ENCODE measurements at places on chromosomes 2 and 18.

DNA sequence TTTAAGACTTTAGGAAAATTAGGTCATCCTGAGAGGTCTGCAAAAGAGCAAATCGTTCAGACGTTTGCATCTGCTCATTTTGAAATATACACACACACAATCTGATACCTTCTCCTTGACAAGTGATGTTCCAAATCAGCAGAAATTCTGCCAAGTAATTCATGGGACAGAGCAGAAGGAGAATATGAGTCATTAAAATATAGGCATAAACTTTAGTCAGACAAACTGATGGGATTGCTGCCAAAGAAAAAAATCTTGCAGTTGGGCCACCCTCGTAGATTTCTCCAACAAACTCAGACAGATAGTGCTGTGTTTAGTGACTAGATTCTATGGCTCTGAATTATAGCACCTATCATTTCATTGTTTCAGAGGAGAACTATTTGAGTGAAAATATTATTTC lies 336.3 kb downstream of the NYAP2 start:
- no peak for DNase-seq

DNA sequence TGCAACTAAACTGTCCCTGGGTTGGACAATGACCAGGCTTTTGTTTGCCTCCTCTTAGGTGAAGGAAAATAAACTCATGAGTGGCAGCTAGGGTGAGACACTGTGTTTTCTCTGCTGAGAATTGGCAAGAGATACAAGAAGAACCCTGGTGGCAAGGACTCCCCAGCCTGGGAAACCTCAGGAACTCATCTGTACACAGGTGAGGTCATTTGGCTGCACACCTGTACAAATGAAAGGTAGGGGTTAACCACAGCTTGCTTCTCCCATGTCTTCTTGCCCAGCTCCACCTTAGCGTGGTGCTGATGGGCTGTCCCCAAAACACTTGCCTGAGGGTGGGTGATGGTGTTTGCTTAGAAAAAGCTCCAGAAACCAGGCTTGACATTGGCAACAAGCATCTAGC lies 97.2 kb upstream of the FAM136A start:
- no peak for DNase-seq

- no peak for DNase-seq
These were observed 113.3 kb upstream of the SEC11C start for GRCh38 chr18:59026364-59026763.

DNA sequence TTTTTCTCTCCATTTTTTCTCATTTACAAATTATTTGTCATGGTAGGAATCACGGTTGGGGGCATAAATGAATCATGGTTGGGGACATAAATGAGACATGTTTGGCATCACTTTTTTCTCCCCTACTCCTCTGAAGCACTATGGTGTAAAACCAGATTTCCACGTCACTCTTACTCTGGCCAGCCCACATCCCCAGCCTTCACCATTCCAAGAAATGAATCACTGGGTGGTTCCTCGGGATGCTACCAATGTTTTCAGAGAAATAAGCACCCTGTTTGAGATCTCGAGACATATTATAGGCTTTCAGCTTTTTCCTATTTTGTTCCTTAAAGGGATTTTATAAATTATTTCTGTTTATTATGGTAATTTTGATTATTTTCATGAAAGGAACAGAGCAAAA lies 155.0 kb upstream of the SLC8A1 start:
- no peak for DNase-seq

DNA sequence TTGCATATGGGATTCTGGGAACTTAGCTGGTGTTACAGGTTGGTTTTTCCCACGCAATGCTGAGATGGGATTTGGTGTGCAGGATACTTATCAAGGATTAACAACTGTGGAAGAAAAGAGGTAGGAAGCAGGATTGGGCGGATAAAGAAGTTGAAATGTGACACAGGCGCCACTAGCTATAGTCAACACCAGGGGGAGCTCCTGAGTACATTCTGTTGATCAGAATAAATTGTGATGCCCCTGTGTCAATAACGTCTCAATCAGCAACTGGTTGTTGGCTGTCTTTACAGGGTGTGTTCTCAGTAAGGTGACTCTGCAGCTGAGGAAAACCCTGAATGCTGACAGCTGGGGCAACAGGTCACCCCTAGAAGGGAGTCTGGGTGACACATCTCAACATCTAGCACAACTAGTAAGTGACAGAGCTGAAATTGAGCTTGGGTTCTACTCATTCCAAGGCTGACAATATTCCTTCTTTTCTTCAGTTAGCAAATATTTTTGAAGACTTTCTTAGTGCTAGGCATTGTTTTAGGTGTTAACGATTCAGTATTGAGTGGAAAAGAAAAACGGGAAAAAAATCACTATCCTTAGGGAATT lies 143.0 kb downstream of the ARL6IP6 start:
- DNase-seq, result no peak

GRCh38 chr2:28320009-28320365 lies 72.7 kb upstream of the FOSL2 start:
- no peak for DNase-seq

- DNase-seq, result no peak
These were observed 86.8 kb downstream of the MALT1 start for GRCh38 chr18:58758046-58758445.

DNA sequence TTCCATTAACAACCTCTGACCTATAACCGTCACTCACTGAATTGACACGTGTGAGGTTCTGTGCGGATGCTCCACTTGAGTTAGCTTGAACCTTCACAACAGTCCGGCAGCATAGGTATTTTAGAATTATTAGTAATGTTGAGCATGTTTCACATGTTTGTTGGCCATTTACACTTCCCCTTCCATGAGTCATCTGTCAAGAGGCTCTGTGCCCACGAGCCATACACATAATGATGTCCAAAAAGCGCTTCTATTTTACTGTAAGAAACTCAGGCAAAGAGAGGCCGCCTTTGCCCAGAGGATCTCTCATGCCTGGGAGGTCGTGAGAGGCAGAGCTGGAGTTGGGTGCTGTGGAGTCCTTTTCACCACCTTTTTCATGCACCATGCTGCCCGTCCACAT lies 28.9 kb upstream of the TMEM214 start:
- DNase-seq, result no peak

- DNase-seq, result no peak
These were observed 51.3 kb upstream of the ZNF397 start for GRCh38 chr18:35189510-35189909.

GRCh38 chr2:60445684-60446179 lies 107.7 kb downstream of the BCL11A start:
- DNase-seq, result no peak

GRCh38 chr2:36748166-36748565 lies 51.7 kb downstream of the VIT start:
- no peak for DNase-seq

GRCh38 chr2:3742743-3743508 lies 39.6 kb downstream of the DCDC2C start:
- no peak for DNase-seq

GRCh38 chr18:51053814-51054213 lies 23.8 kb downstream of the SMAD4 start:
- no peak for DNase-seq

DNA sequence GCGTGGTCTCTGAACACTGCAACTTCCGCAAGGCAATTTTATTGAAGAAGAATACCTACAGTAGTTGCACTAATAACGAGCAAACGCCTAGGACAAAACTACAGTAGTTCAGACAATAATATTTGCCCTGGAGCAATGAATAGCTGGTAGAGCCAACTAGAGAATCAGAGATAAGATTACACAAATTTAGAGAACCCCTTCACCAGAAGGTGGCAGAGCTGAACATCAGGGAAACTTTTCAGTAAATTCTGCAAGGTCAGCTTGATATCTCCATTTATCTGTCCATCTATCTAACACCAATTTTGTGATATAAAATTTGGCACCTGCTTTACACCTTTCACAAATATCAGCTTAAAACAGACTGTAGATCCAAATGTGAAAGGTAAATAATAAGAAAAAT lies 43.8 kb downstream of the CDH19 start:
- DNase-seq, result no peak

DNA sequence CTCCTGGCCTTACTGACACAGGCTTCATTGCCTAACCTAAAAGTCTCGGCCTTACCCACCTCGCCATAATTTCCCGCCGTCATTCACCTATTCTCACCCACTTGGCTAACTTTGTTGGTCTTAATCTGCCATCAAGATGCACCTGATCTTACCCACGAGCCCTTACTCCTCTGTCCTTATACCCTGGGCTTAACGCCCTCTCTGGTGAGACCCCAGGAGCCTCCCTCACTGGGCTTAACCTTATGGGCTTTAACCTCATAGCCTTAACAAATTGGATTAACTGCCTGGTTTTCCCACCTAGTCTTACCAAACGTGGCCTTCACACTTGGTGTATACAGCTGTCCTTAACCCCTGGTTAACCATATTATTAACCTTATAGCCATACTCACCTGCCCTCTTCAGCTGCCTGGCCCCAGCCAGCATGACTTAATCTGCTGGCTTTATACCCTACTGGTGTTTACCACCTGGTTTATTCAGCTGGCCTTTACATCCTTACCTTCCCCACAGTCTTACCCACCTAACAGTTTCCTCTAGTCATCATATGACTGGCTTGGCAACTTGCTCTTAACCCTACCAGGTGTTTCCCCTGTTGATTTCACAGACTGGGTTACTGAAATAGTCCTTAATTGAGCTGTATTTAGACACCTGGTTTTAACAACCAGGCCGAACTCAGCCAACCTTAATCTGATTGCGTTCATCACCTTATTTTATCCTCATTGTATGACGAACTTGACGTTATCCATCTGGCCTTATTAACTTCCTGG lies 132.0 kb upstream of the ZSWIM2 start:
- DNase-seq, result no peak

DNA sequence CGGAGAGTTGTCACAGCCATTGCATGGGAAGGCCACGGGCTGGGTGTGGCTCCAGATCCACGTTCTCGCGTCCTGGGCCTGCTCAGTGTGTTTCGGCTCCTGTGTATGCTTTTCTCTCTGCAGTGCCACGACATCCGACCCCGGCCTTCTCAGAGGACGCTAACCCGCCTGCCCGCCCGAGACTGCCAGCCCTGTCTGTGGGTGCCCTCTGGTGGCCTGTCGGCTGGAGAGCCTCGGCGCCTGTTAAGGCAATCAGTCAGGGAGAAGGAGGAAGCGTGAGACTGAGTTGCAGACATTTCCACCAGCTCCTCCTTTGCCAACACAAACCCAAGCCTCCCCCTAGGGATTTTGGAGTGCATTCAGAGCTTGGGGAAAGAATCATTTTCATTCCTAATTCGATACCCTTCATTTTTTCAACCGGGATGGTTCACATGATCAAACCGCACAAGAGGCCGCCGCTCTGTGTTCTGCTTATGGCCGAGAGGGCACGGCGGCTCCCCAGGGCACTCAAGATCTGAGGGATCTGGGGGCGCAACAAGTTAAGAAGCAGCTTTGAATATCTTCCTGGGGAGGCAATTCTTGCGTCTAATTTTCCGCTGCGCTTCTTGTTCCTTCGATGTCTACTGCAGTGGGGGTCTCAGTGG lies 37.5 kb upstream of the ZBTB7C start:
- peak; percentile 91 for DNase-seq

DNA sequence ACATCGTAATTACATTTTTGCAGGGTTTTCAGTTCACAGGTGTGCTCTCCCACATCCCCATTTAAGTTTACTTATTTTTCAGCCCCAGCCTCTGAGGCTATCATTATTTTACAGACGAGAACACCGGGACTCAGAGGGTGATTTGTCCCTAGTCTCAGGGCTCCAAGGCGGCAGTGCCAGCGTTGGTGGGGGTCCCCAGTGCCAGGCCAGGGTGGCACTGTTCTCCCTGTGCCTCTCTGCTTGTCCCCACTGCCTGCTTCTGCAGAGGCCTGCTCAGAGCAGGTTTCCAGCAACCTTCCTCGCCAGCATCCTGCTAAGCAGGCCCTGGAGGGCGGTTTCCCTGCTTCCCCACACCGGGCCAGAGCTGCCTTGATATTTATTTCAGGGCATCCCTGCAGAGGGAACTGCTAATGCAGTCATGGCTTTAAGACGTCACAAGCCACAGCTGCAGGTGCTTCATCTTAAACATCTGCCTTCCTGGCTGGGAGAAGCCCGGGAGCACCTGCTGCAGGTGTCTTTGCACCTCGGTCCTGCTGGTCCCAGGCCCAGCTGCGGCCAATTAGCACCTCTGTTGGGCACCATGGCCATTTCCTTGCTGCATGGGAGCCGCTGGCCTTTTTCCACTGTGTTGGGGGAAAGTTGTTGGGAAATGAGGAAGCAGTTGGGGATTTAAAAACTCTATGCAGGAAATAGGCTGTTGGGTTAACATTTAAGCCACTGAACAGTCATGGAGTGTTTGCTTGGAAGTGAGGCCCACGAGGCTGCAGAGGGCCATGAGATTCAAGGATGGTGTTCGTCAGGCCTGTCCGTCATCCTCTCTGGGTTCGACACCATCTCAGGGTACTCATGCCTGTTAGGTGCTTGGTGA lies 22.8 kb downstream of the HPCAL1 start:
- no peak for DNase-seq

- DNase-seq, result no peak
These were observed 153.2 kb downstream of the WDR7 start for GRCh38 chr18:56804395-56804794.

- no peak for DNase-seq
These were observed 32.9 kb upstream of the SLC25A52 start for GRCh38 chr18:31793531-31793930.

- no peak for DNase-seq
These were observed 15.2 kb upstream of the CHAC2 start for GRCh38 chr2:53752385-53752784.

- no peak for DNase-seq
These were observed at the start of gene SERPINB2 for GRCh38 chr18:63887424-63887823. SERPINB2 (plus strand) TSS chr18:63887705; CDS start chr18:63891445, 3,740 bp downstream.

GRCh38 chr2:218810256-218810655 lies 21.3 kb downstream of the PRKAG3 start:
- DNase-seq, result no peak

DNA sequence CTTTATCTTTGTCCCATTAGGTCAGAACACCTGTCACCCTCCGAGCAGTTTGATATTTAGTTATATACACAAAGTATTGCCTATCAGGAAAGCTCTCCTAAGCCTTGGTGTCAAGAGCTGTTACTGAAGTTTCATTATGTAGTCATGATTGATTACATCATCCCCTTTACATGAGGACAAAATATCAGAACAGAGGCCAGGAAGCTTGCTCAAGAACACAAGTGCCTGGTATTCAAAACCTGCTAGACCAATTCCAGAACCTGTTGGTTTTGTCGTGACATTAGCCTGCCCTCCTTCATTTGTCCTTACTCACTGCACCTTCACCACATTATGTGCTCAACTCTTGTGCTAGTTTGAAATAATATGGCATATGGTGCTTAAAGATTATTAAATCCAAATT lies 377.1 kb downstream of the CDH19 start:
- DNase-seq, result no peak

DNA sequence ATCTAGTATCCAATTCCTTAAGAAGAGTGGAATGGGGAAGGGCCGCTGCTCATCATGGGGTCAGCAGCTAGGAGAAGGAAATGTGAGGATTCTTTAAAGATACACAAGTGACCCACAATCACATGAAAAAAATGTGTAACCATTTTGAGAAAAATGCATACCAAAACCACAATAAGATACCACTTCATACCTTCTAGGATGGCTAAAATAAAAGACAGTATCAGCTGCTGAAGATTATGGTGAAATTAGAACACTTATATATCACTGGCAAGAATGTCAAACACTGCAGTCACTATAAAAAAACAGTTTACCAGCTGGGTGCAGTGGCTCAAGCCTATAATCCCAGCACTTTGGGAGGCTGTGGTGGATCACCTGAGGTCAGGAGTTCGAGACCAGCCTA lies 67.9 kb downstream of the C2orf74 start:
- DNase-seq, result no peak

- no peak for DNase-seq
These were observed 114.8 kb upstream of the PKDCC start for GRCh38 chr2:41933046-41933420.

- no peak for DNase-seq
These were observed 5.9 kb downstream of the TRIB2 start for GRCh38 chr2:12722447-12723316.
